Fibroblast of villous mesenchyme (primary cell): ENCODE measurements at places on chromosomes 2 and 18. TPM values are rescaled to one million over a fixed set of nuclear protein-coding genes. Genes with fewer than 3 reads are reported as not detected.

The ALK gene
- not detected in 2 replicates for total RNA-seq

The TEX44 gene
- not detected in 2 replicates for total RNA-seq

The NPPC gene
- total RNA-seq = not detected in 2 replicates

- DNase-seq = no peak
Observed at GRCh38 chr2:240153418-240153817, 13.0 kb upstream of the OTOS start.

DNA sequence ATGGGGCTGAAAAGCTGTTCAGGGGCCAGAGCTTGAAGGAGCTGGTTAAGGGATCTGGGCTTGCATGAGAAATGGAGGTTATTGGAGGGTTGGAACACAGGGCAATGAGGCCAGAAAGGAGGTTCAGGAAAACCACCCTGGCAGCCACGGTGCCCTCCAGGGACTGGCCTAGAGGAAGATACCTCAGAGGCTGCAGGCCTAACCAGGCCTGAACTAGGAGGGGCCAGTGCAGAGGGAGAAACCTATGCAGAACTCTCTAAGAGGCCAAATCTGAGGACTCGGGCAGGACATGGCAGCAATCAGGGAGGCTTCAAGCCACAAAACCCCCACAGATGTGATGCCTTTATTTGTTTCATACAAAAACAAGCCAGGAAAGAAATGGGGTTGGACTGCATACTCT lies 66.8 kb downstream of the BIN1 start:
- DNase-seq = no peak

- no peak for DNase-seq
Observed at GRCh38 chr2:52933878-52934277, 833.7 kb upstream of the CHAC2 start.

The MBD2 gene
- 24.5 and 35.8 TPM in 2 replicates for total RNA-seq

GRCh38 chr18:39835303-39836030 lies 2119.6 kb upstream of the PIK3C3 start:
- DNase-seq = no peak

The G6PC2 gene
- not detected in 2 replicates for total RNA-seq

DNA sequence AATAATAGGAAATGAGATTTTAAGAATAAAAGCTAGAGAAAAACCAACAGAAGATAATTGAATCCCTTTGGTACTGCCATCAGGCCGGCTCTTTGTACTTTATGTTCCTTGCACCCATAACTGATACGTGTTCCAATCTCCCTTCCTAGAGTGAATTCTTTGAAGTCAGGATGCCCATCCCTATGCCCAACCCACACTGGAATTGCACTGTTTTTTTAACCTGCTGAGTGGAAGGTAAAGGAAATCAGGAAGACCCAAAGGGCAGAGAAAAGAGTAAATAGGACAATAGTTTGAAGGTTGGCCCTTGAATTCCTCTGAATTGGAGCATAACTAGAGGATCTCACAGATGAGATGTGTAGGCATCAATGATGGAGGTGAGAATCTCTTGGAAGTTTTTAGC lies 4.4 kb upstream of the ATG16L1 start:
- DNase-seq = no peak

DNA sequence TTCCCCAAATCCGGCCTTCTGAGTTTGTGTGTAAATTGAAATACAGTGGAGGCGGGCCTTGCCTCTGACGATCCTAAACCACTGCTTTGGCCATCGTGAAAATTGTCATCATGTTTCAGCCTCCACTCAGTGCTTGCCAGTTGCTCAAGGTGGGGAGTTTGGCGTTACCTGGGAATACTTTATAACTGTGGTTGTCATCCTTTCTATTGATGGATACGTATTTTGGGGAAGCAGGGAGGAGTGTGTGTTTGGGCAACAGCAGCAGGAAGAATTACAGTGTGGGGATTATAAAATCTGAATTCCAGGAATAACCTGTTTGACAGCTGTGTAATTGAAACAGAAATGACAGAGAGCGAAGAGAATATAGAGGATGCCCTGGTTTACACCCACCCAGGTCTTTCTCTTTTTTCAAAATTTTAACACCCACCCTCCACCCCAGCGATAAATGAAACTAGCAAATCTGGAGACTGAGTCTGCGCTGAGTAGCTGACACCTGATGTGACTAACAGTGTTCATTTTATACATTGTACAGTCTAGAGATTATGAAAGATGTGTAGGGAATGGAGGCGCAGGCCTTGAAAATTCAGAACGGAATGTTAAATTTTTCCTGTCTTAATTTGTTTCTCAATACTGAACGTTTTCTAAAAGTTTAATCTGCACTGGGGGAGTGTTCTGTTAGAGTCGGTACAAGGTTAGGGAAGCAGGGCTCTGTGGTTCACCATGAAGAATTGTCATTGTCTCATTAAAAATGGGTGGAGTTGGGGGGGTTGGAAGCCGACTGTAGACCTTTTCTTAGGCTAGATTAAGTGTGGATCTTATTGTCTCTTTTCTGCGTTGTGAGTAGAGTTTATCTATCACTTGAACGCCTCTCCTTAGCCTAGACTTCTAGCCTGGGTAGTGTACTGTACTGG lies 1.6 kb downstream of the MAP4K4 start:
- DNase-seq = peak; percentile 49

- no peak for DNase-seq
Observed at GRCh38 chr2:141063406-141063805, 1067.4 kb downstream of the LRP1B start.

DNA sequence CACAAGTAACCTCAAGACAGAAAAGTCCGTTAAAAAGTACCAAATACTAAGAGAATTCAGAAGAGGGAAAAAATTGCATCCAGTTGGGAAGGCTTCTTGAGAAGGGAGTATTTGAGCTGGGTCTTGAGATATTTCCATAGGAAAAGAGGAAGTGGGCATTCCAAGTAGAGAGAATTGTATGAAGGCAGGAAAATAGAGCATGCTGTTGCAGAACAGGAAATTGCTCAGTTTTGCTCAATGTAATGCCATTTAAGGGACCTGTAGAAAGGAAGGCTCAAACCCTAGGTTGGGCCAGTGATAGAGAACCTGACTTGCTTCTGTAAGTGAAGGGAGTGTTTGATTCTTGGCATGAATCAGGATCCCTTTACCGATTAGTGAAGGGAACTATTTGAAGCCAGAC lies 1.0 kb upstream of the ZC3H8 start:
- no peak for DNase-seq

The NOP58 gene
- 53.8 and 82.5 TPM in 2 replicates for total RNA-seq

GRCh38 chr2:215680605-215681598 lies 245.0 kb upstream of the FN1 start:
- peak; percentile 90 for DNase-seq

The UGT1A5 gene
- total RNA-seq = not detected in 2 replicates

The SH3BP4 gene
- total RNA-seq = 92.1 and 115 TPM in 2 replicates
